ENCODE measurements at places on chromosomes 2 and 18.

DNA sequence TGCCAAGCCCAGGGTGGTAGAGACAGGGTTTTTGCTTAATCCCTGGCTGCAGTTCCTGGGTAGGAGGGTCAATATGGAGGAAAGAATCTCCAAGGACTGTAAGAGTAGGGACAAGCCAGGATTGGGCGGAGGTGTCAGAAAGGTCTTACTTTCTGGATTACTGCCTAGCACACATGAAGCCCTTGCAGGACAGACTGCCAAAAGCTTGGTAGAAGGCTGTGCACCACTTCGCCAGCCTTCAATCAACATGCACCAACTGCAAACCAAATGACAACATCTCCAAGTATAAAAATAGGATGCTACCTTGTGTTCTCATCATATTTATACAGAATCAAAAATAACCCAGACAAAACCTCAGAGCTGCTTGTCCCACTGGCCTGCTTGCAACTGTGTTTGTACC lies 3.7 kb downstream of the ZNF142 start:
- no peaks in the 10 kb centered on the region for H3K27me3 ChIP-seq
- H3K4me1 ChIP-seq, result no peaks in the 10 kb centered on the region
- no peak for DNase-seq
- no peak overlapping the region for H3K4me3 ChIP-seq
- H3K27ac ChIP-seq, result no peak overlapping the region

DNA sequence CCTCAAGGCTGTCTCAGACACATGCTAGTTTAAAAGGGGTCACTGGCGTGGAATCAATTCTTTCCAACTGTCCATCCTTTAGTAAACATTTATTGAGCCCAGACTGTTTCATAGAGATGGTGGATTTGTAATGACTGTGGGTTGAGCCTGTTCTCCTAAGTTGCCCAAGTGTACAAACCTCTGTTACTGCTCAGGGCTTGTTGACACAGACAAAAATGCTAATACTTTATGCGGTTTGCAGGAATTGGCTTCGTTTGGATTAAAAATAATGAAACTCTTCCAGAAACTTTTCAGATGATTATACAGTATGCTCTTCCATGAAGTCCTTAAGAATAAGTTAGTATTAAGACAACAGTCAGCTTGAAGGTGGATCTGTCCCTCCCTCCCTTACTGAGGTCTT lies 83.6 kb upstream of the MGAT5 start:
- DNase-seq, result no peak
- no peaks in the 10 kb centered on the region for H3K27me3 ChIP-seq
- H3K4me1 ChIP-seq, result no peaks in the 10 kb centered on the region
- no peaks in the 10 kb centered on the region for H3K36me3 ChIP-seq
- no peak overlapping the region for H3K4me3 ChIP-seq

DNA sequence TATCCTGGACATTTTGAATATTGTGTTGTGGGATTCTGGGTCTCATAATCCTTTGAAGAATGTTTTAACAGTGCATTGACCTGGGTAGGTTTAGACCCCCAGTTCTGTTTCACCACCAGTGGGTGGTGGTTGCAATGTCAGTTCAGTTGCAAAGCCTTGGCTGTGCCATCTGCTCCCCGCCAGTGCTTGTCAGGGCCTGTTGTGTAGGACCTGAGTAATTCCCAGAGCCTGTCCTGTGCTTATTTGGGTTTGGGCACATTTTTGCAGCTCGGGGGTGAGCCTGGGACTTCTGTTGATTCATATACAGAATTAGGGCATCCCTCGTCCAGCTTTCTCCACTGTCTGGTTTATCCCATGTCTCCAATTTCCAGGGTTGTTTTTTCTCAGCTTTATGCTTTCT lies 24.8 kb downstream of the ATP9B start:
- H3K36me3 ChIP-seq, result no peaks in the 10 kb centered on the region
- H3K4me1 ChIP-seq, result no peaks in the 10 kb centered on the region
- no peak overlapping the region for H3K27ac ChIP-seq
- H3K4me3 ChIP-seq, result no peak overlapping the region
- no peaks in the 10 kb centered on the region for H3K27me3 ChIP-seq

- no peak overlapping the region for H3K27ac ChIP-seq
- H3K4me3 ChIP-seq, result no peak overlapping the region
- peaks cover 11% of the 10 kb centered on the region for H3K27me3 ChIP-seq
- no peaks in the 10 kb centered on the region for H3K36me3 ChIP-seq
These were observed 14.0 kb downstream of the SLC14A2 start for GRCh38 chr18:45628979-45629958.

GRCh38 chr2:143124445-143124844 lies 4.8 kb upstream of the ARHGAP15 start:
- peaks cover 8% of the 10 kb centered on the region for H3K27me3 ChIP-seq
- H3K4me1 ChIP-seq, result no peaks in the 10 kb centered on the region
- no peak overlapping the region for H3K27ac ChIP-seq
- H3K36me3 ChIP-seq, result no peaks in the 10 kb centered on the region
- no peak for DNase-seq

DNA sequence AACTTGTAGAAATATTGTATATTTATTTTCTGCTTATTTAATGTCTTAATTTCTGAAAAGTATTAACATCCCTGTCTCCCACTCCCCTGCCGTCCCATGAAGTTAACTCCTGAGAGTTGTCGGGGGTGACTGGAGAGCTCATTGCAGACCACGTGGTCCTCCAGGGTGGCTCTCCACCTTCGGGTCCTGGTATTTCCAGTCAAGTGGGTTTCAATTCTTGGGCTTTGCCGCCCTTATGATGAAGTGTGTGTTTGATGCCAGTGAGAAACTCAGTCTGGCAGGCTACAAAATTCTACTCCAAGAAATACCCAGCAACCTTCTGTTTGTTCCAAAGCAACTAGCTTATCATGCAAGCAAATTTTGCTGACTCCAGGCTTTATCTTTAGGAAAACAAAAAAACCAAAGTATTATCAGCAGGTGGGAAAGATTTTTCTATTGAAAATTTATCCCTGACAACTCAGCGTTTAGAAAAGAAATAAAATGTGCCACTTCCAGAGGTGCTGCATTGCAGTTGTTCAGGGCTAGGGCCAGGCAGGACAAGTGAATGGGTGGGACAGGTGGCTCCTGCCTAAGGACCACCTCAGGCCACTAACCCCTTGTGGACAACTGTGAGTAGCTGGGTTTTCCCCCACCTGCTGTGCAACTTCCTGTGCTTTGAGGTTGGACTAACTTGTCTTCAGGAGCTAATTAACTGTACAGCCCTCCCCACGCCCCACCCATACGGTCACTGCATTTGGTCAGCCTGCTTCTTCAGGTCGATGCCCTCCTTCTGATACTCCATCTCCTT lies 46.6 kb downstream of the BCL2L11 start:
- DNase-seq, result no peak
- no peak overlapping the region for H3K27ac ChIP-seq
- H3K27me3 ChIP-seq, result no peaks in the 10 kb centered on the region
- H3K36me3 ChIP-seq, result 0 out of 2 replicates have a peak, but pooled peaks cover 12% of the 10 kb centered on the region
- H3K4me1 ChIP-seq, result peaks cover 38% of the 10 kb centered on the region

GRCh38 chr2:238803996-238804870 lies 43.7 kb upstream of the TWIST2 start:
- no peaks in the 10 kb centered on the region for H3K27me3 ChIP-seq
- no peak overlapping the region for H3K4me3 ChIP-seq
- no peak overlapping the region for H3K27ac ChIP-seq
- DNase-seq, result no peak
- H3K36me3 ChIP-seq, result no peaks in the 10 kb centered on the region

DNA sequence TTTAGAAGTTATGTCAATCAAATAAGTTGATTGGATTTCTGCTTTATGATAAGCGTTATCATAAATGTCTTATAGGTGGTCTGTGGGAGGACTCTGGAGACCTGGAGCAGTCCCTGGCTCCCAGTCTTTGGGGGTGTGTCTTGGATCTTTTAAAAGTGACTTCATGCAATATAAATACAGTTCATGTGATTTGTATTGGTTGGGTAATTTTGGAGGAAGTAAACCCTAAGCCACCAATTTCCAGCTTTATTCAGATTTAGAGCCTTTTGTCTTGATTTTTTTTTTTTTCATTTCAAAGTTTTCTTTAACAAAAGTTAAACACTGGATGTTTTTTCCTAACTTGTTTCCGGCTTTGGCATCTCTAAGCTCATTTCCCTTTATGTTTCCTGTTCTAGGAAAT lies 68.8 kb downstream of the MAP4K4 start:
- no peaks in the 10 kb centered on the region for H3K36me3 ChIP-seq
- H3K27ac ChIP-seq, result no peak overlapping the region
- no peak overlapping the region for H3K4me3 ChIP-seq

DNA sequence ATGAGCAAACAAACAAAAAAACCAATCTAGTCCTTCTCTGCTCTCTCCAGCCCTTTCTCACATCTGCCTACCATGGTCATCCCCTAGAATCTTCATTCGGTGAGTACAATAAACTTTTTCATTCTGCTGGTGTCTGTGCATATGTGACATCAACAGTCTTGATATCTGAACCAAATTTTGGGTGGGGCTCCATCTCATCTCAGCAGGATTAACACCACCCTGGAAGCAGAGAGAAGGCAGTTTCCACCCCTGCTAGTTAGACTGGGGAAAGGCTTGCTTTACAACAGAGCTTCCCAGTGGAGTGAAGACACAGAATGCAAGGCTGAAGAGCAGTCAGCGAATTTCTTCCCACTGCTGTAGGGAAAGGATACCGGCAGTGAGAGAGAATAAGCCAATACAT lies 116.9 kb downstream of the TMEM131 start:
- H3K4me3 ChIP-seq, result no peak overlapping the region
- no peak overlapping the region for H3K27ac ChIP-seq
- no peak for DNase-seq
- peaks cover 5% of the 10 kb centered on the region for H3K4me1 ChIP-seq

GRCh38 chr2:170878066-170878465 lies 51.0 kb upstream of the GORASP2 start:
- H3K4me3 ChIP-seq, result no peak overlapping the region
- H3K36me3 ChIP-seq, result no peaks in the 10 kb centered on the region
- H3K4me1 ChIP-seq, result peaks cover 8% of the 10 kb centered on the region
- no peak overlapping the region for H3K27ac ChIP-seq

DNA sequence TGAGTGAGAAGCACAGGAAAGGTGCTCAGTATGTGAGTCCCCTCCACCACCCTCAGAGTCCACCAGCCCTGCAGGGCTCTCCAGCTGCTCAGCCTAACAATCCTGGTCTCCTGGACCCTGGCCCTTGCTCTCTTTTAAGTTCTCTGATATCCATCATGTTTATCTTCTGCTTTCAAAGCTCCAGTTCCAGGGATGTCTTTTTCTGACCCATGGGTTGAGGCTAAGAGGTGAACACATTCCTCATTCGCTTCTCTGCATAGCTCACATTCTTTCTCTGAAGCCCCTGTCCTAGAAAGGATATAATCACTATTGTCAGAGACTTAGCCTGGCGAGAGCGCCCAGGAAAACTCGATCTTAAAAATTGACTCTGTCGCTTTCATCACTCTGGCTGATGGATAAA lies 86.4 kb downstream of the ARL4C start:
- peaks cover 6% of the 10 kb centered on the region for H3K4me1 ChIP-seq
- H3K36me3 ChIP-seq, result no peaks in the 10 kb centered on the region
- H3K27ac ChIP-seq, result no peak overlapping the region
- H3K27me3 ChIP-seq, result no peaks in the 10 kb centered on the region
- no peak for DNase-seq
- no peak overlapping the region for H3K4me3 ChIP-seq

Measured in HCT116 (cell line).